ENCODE measurements at places on chromosomes 2 and 18.

- no peak for DNase-seq
These were observed 441.4 kb downstream of the PARD3B start for GRCh38 chr2:204986641-204987040.

DNA sequence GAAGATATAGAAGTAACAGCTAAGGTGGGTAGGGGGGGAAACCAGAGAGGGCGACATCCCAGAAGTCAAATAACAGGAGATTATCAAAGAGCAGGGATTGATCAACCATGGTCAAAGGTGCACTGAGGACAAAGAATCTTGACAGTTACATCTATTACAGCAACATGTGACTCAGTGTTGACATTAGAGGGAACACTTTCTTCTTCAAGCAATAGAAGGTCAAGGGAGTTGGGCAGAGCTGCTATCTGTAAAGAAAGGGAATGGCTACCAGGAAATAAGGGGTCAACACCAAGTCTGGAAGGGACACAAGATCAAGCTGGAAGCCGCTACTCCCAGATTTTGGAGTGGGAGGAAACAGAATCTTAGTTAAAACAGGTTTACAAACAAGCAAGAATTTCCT is 611.0 kb downstream of the TSN start:
- no peak for DNase-seq

DNA sequence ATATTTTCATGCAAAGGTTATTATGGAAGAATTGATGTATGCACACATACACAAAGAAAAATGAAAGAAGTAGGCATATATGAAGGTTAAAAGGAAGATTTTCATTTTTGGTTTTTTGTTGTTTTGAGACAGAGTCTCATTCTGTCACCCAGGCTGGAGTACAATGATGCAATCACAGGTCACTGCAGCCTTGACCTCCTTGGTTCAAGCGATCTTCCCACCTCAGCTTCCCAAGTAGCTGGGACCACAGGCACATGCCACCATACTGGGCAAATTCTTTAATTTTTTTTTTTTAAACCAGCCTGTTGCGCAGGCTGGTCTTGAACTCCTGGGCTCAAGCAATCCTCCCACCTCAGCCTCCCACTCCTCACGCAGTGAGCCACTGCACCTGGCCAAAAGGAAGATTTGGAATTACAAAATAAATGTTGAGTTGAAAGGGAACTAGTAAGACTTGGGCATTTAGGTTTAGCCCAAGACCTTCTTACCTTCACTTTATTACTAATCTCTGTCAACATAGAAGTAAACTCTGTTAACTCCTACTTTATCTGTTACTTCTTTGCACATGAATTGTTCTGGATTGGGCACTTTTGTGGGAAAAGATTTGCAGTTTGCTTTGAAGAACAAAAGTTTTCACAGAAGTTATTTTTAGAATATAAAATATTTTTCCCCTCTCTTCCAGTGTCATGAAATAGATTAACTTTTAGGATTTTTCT is 31.7 kb upstream of the NBEAL1 start:
- DNase-seq: no peak

GRCh38 chr2:165863810-165864261 is 69.8 kb upstream of the GALNT3 start:
- DNase-seq: no peak

DNA sequence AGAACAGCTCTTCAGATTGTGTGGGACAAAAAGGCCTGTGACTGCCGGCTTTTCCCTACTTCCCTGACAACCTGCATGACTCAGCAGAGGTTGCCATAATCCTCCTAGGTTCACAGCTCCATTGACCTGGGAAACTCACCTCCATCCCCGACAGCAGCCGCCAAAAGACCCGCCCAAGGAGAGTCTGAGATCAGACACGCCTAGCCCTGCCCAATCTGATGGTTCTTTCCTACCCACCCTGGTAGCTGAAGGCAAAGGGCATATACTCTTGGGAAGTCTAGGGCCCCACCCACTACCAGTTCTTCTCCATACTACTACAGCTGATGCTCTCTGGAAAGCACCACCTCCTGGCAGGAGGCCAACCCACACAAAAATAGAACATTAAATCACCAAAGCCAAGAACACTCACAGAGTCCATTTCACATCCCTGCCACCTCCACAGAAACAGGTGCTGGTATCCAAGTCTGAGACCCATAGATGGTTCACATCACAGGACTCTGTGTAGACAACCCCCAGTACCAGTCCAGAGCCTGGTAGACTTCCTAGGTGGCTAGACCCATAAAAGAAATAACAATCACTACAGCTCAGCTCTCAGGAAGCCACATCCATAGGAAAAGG is 140.6 kb downstream of the NETO1 start:
- no peak for DNase-seq

- DNase-seq: no peak
These were observed 1.0 kb upstream of the HJURP start for GRCh38 chr2:233855345-233855744.

- DNase-seq: no peak
These were observed 31.9 kb downstream of the BMP10 start for GRCh38 chr2:68839260-68839833.

DNA sequence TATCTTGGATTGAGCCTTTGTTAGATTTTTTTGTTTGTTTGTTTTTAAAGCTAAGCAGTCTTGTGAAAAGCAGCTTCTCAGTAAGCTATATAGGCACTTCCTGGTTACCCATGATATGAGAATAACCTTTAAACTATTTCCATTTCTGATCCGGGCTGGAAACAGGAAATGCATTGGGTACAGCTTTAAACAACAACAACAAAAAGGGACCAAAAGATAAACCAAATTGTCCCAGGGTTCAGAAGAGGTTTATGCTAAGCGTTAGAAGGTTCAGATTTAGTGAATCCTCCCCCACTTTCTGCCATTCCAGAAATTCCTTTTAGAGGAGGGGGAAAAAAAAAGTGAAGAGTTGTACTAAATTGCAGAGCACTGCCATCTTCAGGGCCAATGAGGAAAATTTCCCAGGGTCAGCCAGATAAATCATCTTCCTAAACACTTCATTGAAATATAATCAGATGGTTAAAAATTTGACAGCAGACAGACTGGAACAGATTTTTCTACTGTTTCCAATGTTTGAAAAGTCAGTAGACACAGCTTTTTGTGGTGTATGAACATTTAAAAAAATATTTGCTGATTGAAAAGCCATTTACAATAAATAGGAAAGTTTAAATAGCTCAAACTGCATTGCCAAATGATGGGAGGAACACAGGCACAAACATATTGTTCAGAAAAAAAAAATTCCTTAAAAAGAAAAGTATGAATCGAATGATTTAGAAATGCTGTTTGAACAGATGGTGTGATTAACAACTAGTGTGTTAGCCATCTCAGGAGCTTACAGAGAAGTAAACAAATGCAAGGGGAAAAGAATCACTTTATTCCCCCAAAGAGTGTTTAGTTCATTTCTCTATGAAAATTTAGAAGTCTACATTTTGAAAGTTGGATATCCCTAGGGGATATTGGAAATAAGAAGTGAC is 189.9 kb upstream of the TANK start:
- DNase-seq: no peak

GRCh38 chr18:48545757-48546321 is 7.0 kb downstream of the CTIF start:
- no peak for DNase-seq

DNA sequence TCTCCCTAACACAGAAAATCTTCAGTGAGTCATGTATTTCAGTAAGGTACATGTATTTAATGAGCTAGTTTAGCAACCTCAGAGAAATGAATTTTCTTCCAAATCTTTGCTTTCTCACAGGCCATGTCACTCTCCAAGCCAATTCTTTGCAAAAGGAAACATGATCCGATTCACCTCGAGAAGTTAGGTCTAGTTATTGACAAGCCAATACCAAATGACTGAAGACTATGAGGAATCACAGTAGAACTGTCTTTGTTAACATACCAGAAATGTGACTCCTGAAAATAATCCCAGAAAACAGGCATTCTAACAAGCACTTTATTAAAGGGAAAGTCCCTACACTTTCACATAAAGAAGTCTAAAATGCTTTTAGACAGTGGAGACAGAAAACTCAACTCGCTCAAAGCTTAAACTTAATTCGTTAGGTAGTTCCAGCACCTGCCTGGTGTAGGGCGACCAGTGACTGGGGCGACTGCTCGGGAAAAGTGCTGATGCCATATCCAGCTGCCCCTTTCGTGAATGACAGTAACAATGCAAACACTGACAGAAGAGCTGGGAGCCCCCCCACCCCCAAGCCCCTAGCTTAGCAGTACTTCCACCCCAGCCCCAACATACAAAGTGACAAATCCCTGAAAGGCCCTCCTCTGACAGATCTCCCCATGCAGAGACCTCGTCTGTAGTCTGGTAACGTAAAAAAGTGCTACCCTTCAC is 1.8 kb downstream of the MEMO1 start:
- no peak for DNase-seq

DNA sequence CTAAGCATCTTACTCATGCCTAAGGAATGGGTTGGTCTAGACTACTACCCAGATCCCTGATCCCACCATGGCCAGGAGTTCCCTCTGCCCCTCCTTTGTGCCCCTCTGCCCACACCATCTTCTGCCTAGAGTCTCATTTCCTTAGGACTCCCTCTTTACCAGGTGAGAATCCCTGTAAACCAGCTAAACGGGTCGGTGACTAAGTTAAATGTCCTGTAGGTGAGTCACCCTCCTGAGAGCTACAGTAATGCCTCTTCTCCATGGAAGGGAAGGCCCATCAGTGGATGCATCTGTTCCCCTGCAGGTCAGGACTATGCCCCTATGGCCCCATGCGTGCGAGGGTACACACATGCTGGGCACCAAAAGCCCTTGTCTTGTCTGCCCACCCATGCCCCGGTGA is 25.4 kb downstream of the PTGR3 start:
- DNase-seq: no peak

DNA sequence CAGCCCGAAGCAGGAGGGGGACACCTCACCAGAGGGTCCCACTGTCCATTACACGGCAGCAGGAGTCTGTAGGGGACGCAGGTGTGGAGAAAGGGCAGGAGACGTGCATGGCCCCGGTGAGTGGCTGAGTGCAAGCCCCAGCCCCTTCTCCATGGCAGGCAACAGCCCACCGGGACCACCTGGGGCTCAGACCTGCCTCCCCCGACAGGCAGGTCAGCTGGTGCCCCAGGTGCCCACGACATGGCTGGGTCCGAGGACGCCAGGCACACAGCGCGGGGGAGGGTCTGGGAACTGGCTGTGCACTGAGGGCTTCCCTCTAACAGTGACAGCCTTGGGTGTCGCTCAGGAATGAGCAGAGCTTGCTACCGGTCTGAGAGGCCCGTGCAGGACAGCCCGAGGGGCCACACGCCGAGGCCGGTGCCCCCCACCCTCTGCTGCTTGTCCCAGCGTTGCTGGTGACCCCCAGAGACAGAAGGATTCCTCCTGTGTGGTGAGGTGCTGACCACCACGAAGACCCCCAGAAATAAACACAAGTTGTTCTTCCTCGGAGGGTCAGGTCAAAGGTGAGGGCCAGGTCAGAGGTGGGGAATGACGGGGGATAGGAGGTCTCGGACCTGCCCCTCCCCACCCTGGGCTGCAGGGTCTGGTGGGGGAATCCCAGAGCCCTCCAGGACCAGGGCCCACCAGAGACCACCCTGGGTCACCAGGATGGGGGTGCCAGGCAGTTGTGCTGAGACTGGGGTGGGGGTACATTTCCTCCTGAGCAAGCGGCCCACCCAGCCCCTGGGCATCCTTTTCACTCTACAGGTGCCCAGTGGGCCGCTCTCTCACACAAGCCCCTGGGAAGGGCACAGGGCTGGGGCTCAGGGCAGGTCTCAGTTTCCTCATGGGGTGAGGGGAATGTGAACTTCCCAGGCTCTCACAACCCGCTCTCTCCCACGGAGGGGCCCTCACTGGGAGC is 50.6 kb downstream of the SLC66A2 start:
- no peak for DNase-seq

- no peak for DNase-seq
These were observed 114.2 kb downstream of the ICA1L start for GRCh38 chr2:202757339-202757738.

DNA sequence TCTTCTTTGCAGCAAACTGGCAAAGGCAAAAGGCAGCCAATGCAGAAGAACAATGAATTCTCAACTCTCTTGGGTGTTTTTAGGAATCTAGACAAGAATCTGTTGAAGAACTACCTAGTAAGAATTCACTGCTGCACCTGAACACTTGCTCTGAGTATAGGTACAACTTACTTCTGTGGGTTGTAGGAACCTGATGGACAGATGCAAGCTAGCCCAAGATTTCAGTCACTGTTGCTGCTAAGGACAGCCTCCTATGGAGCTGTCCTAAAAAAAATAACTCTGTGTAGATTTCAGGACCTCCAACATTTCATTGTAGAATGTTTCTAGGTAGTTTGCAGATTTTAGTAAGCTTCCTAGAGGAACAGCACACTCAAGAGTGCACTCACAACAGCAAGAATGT is 363.5 kb downstream of the CBLN2 start:
- no peak for DNase-seq

GRCh38 chr18:9994701-9995235 is 81.0 kb downstream of the VAPA start:
- DNase-seq: no peak

Data from stimulated activated CD8-positive, alpha-beta memory T cell treated with anti-CD3 and anti-CD28 coated beads, Interleukin-7, amount 100 ng/mL, for 1 hour (primary cell).